ENCODE measurements at places on chromosomes 3 and 15. TPM values are rescaled to one million over a fixed set of nuclear protein-coding genes. Genes with fewer than 3 reads are reported as not detected.

The UQCRC1 gene
- total RNA-seq, result 259 TPM

The MUSTN1 gene
- total RNA-seq, result 1.2 TPM

The ARNT2 gene
- total RNA-seq, result not detected

The KIF23 gene
- total RNA-seq, result 43.1 TPM

The SIDT1 gene
- 26.8 TPM for total RNA-seq

The GOLGA6B gene
- not detected for total RNA-seq

The IL5RA gene
- total RNA-seq, result not detected

The EPHB1 gene
- 2.2 TPM for total RNA-seq

The ARPP21 gene
- total RNA-seq, result not detected

The LTK gene
- total RNA-seq, result 0.80 TPM

The ZNF662 gene
- not detected for total RNA-seq

The ANKRD63 gene
- total RNA-seq, result not detected

The SCN5A gene
- not detected for total RNA-seq

The PRR23E gene
- total RNA-seq, result not detected

The ITPKA gene
- total RNA-seq, result 0.64 TPM

The IMPG2 gene
- total RNA-seq, result 0.11 TPM

The WNT5A gene
- total RNA-seq, result 1.1 TPM

The C3orf85 gene
- total RNA-seq, result not detected

The GPR27 gene
- not detected for total RNA-seq

The ADCY5 gene
- total RNA-seq, result not detected

The TRAK1 gene
- 46.2 TPM for total RNA-seq

The SPPL2A gene
- 63.1 TPM for total RNA-seq

The TMEM212 gene
- not detected for total RNA-seq

The LMAN1L gene
- total RNA-seq, result not detected

The ERICH6 gene
- total RNA-seq, result 0.40 TPM

The TRPM1 gene
- total RNA-seq, result 0.16 TPM

The HDAC11 gene
- 0.80 TPM for total RNA-seq

The GOLGA8J gene
- not detected for total RNA-seq

The CD96 gene
- 0.45 TPM for total RNA-seq

The HTR3E gene
- not detected for total RNA-seq

The ANKRD34C gene
- not detected for total RNA-seq

The MESP2 gene
- not detected for total RNA-seq

The CLCN2 gene
- total RNA-seq, result 2.6 TPM

The SH2D7 gene
- 0.08 TPM for total RNA-seq

The HMG20A gene
- 51.9 TPM for total RNA-seq

The THOC7 gene
- 101 TPM for total RNA-seq

The CLDN16 gene
- total RNA-seq, result 3.6 TPM

The SLC28A2 gene
- total RNA-seq, result not detected

The FYCO1 gene
- total RNA-seq, result 8.6 TPM

The TGM5 gene
- 5.6 TPM for total RNA-seq

The REC114 gene
- total RNA-seq, result not detected

The ITGA11 gene
- total RNA-seq, result 0.13 TPM

The TM4SF1 gene
- total RNA-seq, result 0.56 TPM

The TPRG1 gene
- total RNA-seq, result 3.7 TPM

The CD86 gene
- 41.9 TPM for total RNA-seq

The THRB gene
- not detected for total RNA-seq

The VEPH1 gene
- total RNA-seq, result 0.26 TPM

The GOLGA8T gene
- not detected for total RNA-seq

The CPA3 gene
- total RNA-seq, result not detected

The PLSCR4 gene
- not detected for total RNA-seq

The ZNF660 gene
- total RNA-seq, result 2.4 TPM

Data from GM12878 (cell line).